ENCODE measurements at places on chromosomes 6 and 20.

- DNase-seq, result peak; percentile 25
Observed at GRCh38 chr6:20366082-20366830, 35.4 kb upstream of the E2F3 start.

- no peak for DNase-seq
Observed at GRCh38 chr6:5098501-5099270, 13.5 kb downstream of the PPP1R3G start.

GRCh38 chr20:36860811-36861624, 14.9 kb upstream of the TLDC2 start:
- no peak for DNase-seq

GRCh38 chr20:9081423-9081966, 12.6 kb downstream of the PLCB4 start:
- DNase-seq, result no peak

- no peak for DNase-seq
Observed at GRCh38 chr20:57495978-57496377, 29.0 kb downstream of the CTCFL start.

- DNase-seq, result no peak
Observed at GRCh38 chr6:36367743-36368142, 19.7 kb downstream of the ETV7 start.

DNA sequence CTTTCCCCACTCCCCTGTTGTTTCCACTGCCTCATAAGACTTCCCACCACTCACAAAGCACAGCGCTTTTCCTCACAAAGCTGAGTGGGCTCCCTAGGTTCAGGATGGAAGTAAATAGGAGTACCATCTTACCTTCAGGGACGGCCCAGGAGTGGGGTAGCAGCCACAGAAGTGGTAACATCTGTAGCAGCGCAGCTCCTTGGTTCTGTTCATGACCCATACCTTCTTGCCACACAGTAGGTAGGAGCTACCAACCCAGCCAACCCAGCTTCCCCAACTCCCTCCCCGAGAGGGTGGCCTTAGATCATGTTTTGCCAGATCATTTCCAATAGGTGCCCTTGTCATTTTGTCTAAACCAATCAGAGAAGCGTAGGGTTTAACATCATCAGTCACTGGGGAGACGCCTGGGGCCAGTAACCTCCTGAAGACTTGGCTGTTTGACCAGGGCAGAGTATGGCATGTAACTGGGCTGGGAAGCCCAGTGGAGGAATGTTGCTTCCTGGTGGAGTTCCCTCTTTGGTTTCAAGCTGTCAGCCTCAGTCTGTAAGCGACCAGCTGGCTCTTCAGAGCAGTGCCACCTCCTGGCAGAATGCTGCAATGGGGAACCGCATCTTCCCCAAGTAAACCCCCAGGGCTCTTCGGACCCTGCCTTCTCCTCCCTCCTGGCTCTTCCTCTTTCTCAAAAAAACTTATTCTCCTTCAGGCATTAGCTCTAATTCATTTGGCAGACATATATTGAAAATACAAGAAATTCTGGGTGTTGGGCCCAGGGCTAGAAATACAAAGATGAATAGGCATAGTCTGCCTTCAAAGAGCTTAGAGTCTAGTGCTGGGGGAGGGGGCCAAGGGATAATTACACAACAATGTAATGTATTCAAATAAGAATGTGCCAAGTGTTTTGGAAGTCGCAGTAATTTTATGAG, at the start of gene HLA-DMA:
TSS of gene HLA-DMA (minus strand) at position 281 of the 923 bp plus-strand sequence. CDS start at position 220, 61 bp downstream.
- peak; percentile 73 for DNase-seq

DNA sequence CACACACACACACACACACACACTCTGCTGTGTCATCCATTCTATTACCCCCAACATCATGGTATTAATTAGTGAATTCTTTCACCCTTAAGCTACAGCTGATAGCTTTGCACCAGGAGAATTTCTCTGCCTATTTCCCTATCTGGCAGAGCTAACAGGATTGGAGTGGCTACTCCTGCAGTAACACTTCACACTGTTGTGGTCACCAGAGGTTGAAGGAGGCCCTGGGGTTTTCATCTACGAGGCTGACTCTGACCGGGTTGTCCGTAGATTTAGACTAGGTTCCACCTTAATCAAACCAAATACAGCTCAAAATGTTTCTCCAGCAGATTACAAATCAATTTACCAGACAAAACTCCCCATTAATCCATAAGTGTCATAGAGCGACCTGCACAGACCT, 69.2 kb upstream of the RIPOR2 start:
- no peak for DNase-seq

GRCh38 chr6:138205437-138206094, 12.7 kb downstream of the PBOV1 start:
- no peak for DNase-seq

GRCh38 chr20:54345301-54345724, 130.1 kb upstream of the DOK5 start:
- no peak for DNase-seq

GRCh38 chr6:53338304-53338703, 10.4 kb downstream of the ELOVL5 start:
- no peak for DNase-seq

- peak; percentile 42 for DNase-seq
Observed at GRCh38 chr20:59177266-59178250, 13.9 kb downstream of the ZNF831 start.

DNA sequence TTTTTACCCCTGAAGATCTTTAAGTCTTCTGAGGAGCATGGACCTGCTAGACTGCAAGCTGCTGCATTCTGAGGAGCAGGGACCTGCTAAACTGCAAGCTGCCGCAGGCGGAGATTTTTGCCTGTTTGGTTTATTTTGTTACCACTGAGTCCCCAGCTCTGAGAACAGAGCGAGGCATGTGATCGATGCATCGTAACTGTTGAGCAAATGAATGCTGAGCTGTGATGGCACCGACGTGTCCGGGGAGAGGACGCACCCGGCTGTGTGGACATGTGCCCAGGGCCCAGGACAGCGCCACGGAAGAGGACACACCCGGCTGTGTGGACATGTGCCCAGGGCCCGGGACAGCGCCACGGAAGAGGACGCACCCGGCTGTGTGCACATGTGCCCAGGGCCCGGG, 24.2 kb downstream of the DNAJC5 start:
- no peak for DNase-seq

DNA sequence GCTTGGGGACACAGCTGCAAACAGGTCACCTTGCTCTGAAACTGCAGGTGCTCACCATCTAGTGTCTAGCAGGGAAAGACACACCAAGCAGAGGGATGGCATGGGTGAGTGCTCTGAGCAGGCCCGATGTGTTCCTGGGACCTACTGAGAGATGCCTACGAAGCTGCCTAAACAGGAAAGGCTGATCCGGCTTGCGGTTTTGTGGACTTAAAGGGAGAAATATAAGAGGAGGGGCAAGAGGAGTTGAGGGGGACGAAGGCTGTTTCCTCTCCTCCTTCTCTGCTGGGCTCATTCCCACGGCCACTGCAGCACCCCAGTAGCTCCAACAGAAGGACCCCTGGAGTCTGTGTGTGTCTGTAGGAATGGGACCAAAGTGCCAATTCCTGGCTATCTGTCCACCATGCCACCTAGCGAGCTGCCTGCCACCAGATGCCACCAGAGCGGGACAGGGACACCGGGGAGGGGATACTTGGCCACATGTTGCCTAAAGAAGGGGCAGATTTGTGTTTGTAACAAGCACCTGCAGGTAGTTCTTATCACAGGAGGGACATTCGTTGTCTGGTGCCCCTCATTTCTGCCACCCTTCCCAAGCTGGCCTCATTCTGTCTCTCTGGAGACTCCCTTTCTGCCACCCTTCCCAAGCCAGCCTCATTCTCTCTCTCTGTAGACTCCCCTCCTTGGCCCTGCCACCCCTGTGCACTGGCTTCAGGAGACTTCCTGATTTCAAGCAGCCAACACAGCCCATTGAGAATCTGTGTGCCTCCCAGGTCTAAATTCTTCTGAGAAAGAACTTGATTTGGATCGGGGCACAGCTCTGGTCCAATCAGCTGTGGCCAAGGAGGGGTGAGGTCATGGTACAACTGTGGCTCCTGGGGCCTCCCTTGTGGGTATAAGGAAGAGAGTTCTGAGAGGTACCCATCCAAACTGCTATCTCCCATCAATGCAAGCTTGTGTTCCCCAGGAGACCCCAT, 221.8 kb downstream of the ANKRD60 start:
- DNase-seq, result no peak

All from activated naive CD4-positive, alpha-beta T cell treated with Interleukin-2 at 50 U/mL for 16 hours (primary cell).